Daoy (cell line): ENCODE measurements at places on chromosomes 7 and 10.

GRCh38 chr10:60277656-60278055 is 112.0 kb downstream of the ANK3 start:
- no peak for DNase-seq

GRCh38 chr7:91435381-91436059 is 171.3 kb downstream of the FZD1 start:
- DNase-seq, result no peak

GRCh38 chr7:152925412-152926147 is 166.0 kb downstream of the ACTR3B start:
- DNase-seq, result no peak

DNA sequence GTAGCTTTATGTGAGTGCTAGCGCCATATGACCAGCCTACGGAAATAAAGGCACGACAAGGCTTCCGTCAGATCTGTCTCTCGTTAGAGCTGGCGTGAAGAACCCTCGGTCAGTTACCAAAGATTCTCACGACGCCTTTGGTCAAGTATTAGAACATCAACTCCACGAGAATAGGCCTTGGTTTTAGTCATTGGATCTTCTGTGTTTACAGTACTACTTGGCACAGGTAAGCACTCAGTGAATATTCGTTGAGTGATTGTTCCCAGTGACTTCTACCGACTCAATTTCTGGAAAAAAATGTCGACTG is 316 bp downstream of the RBM48 start:
- no peak for DNase-seq

- DNase-seq, result no peak
Observed at GRCh38 chr10:96168546-96168945, 38.4 kb downstream of the ZNF518A start.

DNA sequence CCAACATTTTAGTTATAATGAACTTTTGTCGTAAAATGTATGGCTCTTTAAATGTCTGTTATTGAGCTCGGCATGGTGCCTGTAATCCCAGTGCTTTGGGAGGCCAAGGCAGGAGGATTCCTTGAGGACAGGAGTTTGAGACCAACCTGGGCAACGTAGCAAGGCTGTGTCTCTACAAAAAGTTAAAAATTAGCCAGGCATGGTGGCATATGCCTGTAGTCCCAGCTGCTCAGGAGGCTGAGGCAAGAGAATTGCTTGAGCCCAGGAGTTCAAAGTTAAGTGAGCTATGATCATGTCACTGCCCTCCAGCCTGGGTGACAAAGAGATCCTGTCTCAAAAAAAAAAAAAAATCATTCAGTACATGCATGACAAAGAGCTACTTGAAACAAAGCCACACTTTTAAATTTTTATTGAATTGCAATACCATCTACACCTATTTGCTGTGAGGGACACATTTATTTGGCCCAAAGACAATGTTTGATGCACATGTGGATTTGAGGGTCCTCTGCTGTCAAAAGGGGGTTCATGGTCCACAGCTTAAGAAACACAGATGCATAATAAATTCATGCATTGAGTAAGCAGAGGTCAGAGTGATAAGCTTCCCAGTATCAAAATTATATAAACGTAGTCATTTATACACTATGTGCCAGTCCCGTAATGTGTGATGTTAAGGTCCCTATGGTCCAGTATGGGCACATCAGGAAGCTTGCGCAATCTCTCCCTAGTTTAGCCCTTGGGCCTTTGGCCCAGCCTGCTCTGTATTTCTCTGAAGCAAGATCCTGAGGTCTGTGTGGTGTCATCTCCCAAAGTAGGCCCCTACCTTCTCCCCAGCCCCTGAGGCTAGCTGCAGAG is 4.4 kb upstream of the MALSU1 start:
- DNase-seq, result no peak

DNA sequence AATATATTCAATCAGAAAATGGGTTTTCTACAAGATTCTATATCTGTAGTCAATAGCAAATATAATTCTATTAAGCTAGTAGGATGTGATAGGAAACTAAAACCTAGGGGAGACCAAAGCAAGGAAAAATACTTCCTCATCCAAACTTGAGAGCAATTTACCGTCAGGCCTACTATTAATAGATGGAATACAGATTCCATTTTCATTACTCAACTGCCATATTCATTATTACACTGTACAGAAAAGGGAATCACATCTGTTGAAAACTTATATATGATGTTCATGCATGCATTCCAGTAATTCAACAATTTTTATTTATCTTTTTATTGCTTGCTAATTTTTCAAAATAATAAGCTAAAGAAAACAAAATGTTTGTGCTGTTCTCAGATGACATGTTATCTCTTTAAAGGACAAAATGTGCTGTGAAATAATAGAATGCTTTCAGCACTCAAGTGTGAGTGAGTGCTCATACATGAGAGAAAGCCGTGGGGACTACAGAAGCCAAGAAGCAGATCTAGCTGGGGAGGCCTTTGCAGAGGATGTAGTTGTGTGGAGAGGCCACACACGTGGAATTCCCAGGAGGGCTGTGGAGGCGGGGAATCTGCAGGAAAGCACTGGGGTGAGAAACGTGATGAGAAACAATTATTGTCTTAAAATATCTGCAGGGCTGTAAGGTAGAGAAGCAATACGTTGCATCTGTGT is 110.0 kb downstream of the EGFR start:
- DNase-seq, result peak; percentile 63

DNA sequence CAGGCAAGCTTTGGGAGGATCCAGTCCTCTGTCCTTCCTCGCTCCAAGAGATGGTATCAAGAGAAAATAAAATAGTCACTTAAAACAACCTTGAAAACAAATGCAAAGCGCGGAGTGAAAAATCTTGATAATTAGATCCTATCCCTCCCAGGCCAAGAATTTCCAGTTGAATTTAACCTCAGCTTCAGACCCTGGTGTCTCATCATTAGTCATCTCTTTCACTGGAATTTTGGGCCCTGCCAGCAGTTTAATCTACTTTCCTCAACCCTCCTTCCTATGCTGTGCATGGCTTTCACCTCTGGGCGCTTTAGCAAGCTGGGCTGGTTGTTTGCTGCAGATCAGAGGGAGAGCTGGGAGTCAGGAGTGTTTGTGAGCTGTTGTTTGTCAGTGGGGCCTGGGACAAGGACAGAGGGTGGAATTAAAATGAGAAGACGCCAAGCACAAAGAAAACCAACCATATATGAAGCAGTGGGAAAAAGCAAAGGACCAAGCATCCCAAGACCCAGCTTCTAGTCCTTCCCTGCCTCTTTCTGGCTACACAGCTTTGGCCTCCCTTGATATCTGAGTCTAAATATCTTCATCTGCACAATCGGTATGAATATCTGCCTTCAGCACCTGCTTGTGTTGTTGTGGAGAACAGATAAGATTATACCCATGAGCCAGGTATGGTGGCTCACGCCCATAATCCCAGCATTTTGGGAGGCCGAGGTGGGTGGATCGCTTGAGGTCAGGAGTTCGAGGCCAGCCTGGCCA is 13.5 kb downstream of the MYOF start:
- DNase-seq, result peak; percentile 89

GRCh38 chr7:46963719-46964118 is 618.2 kb downstream of the TNS3 start:
- DNase-seq, result no peak

DNA sequence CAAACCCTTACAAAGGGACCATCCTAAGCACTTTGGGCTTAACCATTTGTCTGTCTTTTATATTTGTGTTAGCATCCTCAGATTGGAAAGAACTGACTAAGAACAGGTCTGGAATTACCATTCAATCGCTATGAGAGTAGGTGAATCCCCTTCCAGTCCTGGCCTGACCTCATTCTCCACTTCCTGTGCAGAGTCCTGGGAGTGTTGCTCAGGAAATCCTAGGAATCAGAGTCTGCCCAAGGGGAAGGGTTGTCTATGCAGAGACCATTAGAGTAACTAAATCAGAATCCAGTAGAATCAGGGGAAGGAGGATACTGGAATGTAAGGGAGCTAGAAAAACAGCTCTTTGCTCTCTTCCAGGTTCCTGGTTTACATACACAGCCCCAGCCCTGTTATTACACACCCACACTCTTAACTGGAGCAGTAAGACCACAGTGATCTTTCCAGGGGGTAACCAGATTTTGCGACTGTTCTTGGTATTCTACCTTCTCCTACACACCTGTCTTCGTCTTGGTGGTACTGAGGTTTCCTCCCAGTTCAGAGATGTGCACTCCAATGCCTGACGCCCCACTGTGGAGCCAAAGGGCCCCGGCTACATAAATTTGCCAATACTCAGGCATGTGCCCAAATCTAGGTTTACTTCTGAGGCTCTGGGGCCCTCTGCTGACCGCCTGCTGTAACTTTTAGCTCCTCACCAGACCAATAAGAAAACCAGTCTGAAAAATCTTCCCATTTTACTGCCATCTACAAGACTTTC is 103.7 kb downstream of the RNF216 start:
- peak; percentile 77 for DNase-seq

DNA sequence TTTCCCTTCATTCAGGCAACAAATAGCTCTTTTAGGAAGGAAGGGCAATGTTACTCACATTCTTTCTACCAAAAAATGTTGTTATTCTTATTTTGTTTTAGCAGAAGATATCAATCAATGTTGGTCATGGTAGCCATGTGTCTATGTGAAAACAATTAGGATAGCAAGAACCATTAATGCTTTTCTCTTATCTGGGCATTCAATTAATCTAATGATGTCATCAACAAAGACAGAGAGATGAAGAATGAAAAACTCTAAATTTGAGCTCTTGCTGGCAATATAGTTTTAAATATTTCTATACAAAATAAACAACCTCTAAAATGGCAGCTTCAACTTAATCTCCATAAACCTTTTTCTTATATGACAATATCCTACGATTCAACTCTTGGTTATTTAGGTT is 353.7 kb upstream of the ANKRD30A start:
- no peak for DNase-seq

DNA sequence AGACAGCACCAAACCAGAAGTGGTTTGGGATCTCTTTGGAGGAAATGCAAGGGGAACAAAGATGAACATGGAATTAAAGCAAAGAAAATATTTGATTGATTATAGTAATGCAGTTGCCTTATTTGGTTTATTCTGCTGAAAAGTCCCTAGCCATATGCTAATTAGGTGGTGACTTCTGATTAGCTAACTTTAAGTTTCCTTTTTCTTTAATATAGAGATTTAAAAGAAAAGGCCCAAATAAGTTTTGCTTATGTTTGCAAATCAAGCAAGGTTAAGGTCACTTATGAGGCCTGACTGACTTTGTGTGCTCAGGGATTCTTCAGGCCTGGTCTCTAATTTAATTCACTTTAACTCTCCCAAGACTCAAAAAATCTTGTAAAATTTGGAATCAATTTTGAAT is 6.2 kb upstream of the ANKRD22 start:
- no peak for DNase-seq

- no peak for DNase-seq
Observed at GRCh38 chr7:82126576-82126975, 317.0 kb downstream of the CACNA2D1 start.

GRCh38 chr7:42492920-42493319 is 255.9 kb upstream of the GLI3 start:
- no peak for DNase-seq

DNA sequence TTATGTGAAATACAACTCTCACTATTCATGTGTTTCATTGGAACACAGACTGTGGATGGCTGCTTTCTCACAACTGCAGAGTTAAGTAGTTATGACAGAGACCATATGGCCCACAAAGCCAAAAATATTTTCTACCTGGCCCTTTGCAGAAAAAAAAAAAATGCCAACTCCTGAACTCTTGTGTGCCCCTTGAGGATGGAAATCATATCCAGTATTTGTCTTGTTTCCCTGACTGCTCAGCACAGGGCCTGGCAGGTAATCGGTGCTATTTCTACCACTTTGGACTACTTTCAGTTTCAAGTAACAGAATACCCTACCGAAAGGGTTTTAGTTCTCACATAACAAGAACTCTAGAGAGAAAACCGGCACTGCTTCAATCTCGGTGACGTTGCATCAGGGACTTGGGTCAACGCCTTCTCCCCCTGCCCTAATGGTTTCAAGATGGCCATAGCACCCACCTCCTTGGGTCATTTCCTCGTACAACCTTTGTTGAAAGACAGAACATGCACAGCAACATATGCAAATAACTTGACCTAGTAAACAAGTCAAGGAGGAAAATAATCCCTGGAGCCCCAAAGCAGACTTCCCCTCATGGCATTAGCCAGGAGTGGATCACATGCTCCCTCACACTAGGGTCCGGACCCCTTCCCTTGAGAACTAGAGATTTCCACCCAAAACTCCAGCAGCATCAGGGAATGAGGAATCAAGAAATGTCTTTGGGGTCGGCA is 11.8 kb upstream of the GPNMB start:
- DNase-seq, result no peak

GRCh38 chr10:69499726-69500689 is 48.7 kb downstream of the TSPAN15 start:
- DNase-seq, result no peak

GRCh38 chr7:98868450-98868849 is 1.4 kb downstream of the TMEM130 start:
- DNase-seq, result no peak

- no peak for DNase-seq
Observed at GRCh38 chr7:39686261-39686924, 63.0 kb downstream of the RALA start.

DNA sequence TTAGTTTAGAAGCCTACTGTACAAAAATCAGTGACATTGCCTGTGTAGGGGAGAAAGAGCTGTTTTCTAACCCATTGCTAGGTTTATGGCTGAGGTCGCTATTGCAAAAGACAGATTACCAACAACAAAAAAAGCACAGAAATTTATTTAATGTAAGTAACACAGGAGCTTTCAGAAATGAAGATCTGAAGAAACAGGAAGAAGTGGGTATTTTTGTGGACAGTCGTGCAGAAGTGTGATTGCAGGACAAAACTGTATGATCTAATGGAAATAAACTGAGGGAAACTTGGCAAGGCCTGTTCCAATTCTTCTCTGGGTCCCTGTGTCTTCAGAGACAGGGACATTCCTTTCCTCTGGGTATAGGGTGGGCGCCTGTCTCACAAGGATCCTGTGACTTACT is 87.4 kb downstream of the APBB1IP start:
- no peak for DNase-seq

GRCh38 chr10:119217991-119218490 is 10.7 kb downstream of the GRK5 start:
- DNase-seq, result no peak

- DNase-seq, result no peak
Observed at GRCh38 chr10:20473023-20473760, 423.9 kb downstream of the NEBL start.

- peak; percentile 51 for DNase-seq
Observed at GRCh38 chr7:144854839-144855424, 19.1 kb upstream of the TPK1 start.

- DNase-seq, result no peak
Observed at GRCh38 chr7:115478426-115478825, 552.1 kb downstream of the TFEC start.

DNA sequence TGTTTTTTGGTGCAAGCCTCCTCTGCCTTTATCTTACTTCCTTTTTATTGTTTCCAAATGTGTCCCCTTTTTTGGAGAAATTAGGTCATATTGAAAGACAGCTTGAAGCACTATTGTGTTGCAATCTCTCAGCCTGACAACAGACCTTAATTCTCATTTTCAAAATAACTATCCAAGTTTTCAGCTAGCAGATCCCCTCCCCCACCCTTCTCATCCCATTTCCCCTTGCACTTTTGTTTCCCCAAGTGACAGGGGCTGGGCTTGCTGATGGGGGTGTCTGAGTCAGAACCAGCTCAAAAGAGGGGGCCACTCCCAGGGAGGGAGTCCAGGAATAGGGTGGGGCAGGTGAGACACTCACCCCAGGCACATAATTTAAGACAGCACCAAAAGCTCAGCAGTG is 75.3 kb downstream of the MKI67 start:
- no peak for DNase-seq
